DMS79 treated with DMSO at 0.1 percent for 48 hours (cell line): ENCODE measurements at places on chromosomes 4 and X.

- DNase-seq = no peak
These were observed 8.0 kb downstream of the OPRPN start for GRCh38 chr4:70405765-70406164.

- DNase-seq = no peak
These were observed 112.2 kb downstream of the DHX15 start for GRCh38 chr4:24472161-24472510.

DNA sequence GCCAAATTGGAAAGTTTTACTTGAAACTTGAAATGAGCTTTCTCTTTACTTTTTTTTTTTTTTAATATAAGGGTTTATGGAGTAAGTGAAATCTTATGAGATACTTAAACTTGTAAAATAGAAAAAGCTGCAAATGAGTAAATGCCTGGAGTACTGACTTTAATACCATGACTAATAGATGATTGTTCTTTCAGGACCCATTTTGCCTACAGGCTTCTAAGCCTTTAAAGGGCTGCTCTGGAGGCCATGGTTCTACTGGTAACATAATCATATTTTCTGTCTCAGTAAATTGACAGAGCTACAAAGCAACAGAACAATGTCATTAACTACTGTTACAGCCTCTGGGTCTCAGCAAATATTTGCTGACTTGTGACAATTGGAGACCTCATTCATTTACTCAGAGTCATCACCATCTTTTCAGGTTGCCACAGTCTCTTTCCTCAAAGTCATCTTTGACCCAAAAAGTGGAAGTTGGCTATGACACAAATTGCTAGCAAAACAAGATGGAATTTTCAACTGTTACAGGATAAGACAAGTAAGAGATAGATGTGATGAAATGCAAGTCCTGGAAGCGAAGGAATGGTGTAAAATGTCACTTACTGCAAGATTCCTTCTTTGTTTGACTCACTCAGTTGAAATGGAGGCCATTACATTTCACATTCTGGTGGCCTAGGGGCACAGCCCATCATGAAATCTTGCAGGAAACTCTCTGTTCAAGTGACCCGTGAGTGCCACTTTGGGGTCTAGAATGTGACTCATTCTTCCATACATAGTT lies 132.7 kb downstream of the BTC start:
- DNase-seq = no peak

DNA sequence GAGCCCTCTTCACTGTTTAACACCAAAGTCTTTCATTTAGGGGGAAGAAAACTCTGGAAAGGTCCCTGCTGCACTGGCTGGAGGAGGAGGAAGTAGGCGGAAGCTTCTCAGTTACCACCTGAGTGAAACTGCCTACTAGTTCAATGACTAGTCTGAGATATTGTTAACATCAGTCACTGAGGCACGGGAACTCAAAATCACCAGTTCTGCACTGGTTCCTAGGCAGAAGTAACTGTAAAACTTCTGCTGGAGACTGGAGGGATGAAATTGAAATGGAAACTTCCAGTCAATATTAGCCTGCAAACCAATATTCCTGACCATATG lies 178.3 kb downstream of the SNCA start:
- DNase-seq = no peak

DNA sequence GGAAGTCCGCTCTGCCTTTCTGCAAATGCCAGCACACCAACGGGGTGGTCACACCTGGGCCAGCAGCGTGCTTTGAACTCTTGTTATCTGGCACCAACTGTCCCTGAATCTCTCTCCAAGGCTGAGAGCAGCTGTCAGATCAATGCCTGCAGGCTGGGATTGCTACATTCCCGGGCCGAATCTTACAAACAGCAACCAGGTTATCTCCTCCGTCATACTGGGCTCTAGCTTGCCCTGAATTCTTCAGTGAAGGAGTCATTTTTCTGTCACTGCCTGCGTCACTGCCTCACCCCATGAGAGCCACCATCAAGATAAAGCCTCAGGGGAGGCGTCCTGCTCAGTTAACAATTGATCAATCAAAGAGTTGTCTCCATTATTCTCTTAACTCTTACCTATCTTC lies 329.4 kb upstream of the PPARGC1A start:
- no peak for DNase-seq

- no peak for DNase-seq
These were observed 63.3 kb downstream of the CCSER1 start for GRCh38 chr4:90190525-90190924.

DNA sequence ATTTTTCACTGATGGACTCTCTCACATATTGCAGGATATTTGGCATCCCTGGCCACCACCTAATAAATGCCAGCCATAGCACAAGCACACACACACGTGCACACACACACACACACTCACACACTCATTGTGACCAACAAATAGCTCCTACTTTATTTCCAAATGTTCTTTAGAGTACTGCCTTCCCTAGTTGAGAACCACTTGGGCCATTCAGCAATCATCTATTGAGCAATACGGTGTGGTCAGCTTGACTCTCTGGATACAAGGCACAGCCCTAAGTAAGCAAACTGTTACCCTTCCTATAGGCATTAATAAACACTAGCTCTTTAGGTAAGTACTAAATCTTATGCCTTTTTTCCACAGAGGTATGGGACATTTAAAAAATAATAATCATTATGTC lies 21.1 kb downstream of the CORIN start:
- no peak for DNase-seq
